ENCODE measurements at places on chromosomes 5 and 9. TPM values are rescaled to one million over a fixed set of nuclear protein-coding genes. Genes with fewer than 3 reads are reported as not detected.
A peak's percentile ranks its signal among the peaks of the same experiment; 100 is the strongest.

- peak; percentile 57 for DNase-seq
These were observed 16.1 kb downstream of the KCNN2 start for GRCh38 chr5:114377946-114378345.

DNA sequence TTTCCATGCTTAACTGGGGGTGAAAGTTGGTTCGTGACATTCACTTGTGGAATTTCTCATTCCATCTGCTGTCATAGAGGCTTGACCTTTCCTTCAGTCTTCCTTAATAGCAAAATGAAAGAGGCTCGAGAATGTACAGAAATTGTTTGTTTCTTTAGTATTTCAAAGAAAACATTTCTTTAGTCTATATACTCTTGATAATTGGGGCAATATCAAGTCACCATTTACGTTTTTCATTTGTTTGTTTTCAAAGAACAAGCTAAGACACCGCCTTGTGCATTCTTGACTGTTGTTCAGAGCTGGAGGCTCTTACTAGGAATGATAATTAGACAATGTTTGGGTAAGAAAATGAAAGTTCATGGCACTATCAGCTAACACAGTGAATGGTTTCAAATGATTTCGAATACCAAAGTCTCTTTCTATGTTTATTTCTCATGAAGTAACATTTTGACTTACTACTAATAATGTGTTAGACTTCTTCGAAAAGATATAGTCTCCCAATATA, 835.4 kb downstream of the SEMA5A start:
- no peak for DNase-seq

DNA sequence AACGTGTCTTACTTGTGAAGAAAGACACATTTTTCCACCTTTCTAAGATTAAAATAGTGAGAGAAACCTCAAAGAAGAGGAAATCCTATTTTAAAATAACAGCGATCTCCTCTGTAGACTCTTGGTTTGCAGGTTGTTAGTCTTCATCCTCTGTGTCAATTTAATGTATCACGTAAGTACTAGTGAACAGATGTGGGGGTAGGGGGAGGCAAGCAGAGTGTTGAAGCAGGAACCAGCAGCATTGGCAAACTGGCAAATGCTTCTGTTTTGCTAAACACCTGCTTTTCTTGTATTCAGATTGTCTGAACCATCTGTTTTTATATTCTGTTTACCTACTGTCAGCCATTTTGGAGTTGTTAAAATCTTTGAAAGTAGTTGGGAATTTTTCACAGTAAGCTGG, 159.3 kb upstream of the TLX3 start:
- no peak for DNase-seq

- no peak for DNase-seq
These were observed 553.2 kb downstream of the MAT2B start for GRCh38 chr5:164058621-164059020.

The PCDHB10 gene
- total RNA-seq = 4.9 TPM

GRCh38 chr5:43997647-43998272, 391.5 kb downstream of the FGF10 start:
- no peak for DNase-seq

The PCDHGA2 gene
- total RNA-seq = 0.41 TPM

The GABRA6 gene
- total RNA-seq = not detected

DNA sequence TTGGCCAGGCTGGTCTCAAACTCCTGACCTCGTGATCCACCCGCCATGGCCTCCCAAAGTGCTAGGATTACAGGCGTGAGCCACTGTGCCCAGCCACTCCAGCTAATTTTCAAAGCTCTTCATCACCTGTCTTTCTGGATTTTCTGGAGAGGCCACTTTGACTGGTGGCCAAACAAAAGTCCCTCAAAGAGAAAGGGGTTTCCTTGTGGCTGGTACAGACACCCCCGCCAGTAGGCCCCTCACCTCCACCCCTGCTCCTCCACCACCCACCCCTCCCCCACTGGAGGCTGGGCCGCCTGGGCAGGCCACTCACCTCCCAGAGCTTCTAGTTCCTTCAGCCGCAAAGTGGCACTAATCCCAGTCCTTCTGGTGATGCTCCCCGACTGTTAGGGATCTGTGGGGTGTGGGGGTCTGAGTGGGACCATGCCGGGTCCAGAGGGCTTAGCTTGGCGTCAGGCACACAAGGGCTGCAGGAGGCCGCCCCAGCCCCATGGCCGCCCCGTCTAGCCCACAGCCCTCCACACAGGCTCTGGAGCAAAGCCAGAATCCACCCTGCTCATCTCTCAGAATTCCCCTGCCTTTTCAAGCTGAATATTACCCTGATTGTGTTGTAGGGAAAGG, 182.0 kb upstream of the IER5L start:
- no peak for DNase-seq

Data from mucosa of descending colon (tissue), 3 donors.